ENCODE measurements at places on chromosomes 2 and 18. TPM values are rescaled to one million over a fixed set of nuclear protein-coding genes. Genes with fewer than 3 reads are reported as not detected.

ZBTB7C gene
- 12.8 TPM for total RNA-seq

CGREF1 gene
- 1.0 TPM for total RNA-seq

ACOXL gene
- total RNA-seq: 128 TPM

OR6B2 gene
- not detected for total RNA-seq

HOXD13 gene
- not detected for total RNA-seq

CCDC141 gene
- 18.5 TPM for total RNA-seq

KLHL41 gene
- not detected for total RNA-seq

TMEM17 gene
- total RNA-seq: 1.0 TPM

PLB1 gene
- total RNA-seq: 3.1 TPM

DNA sequence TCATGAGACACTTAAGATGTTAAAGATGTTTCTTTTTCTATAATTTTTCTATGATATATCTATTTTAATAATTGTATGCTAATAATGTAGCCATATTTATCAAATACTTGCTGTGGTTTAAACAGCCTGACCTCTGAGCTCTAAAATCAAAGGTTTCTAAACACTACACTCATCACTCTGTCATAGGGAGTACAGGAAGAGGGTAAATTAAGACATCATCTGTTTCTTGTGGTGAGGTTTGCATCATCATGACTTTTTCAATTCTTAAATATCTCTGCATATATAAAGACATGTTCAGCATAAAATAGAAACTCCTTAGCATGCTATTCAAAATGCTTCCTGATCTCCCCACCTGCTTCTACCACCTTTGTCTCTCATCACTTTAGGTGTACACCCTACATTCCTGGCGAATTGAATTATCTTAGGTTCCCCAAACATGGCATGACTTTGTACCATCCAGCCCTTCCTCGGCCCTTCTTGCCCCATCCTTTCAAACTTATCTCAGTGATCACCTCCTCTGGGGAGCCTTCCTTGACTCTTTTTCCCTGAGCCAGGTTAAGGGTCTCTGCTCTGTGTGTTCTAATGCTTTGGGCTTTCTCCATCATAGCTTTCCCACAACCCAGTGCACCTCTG lies 105.3 kb upstream of the TTN start:
- no peak overlapping the region for H3K4me3 ChIP-seq
- no peaks in the 10 kb centered on the region for H3K36me3 ChIP-seq
- no peak overlapping the region for H3K27ac ChIP-seq
- no peak for DNase-seq

DNA sequence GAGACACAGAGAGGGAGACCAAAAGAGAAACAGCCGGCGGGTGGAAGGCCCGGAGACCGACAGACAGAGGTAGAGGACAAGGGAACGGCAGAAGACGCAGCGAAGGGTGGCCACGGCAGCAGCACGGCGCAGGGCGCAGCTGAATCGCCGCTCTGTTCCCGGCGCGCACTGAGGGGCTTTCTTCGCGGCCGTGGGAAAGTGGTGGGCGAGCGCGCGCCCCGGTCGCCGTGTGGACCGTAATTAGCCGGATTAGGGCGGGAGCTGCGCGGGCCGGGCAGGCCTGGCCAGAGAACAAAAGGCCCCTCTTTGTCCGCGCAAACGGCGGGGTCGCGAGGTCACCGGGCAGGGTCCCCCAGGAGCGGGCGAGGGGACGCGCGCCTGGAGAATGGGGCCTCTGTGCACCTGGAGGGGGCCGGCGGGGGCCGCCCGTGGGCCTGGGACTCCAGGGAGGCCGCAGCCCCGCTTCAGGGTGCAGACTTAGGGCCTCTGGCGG lies 158.3 kb downstream of the ZFP36L2 start:
- no peak overlapping the region for H3K4me3 ChIP-seq
- no peak overlapping the region for H3K27ac ChIP-seq
- H3K27me3 ChIP-seq: no peaks in the 10 kb centered on the region
- no peaks in the 10 kb centered on the region for H3K36me3 ChIP-seq

- H3K4me1 ChIP-seq: no peaks in the 10 kb centered on the region
- no peaks in the 10 kb centered on the region for H3K27me3 ChIP-seq
Observed at GRCh38 chr18:13198701-13199100, 19.9 kb upstream of the LDLRAD4 start.

- no peaks in the 10 kb centered on the region for H3K36me3 ChIP-seq
- H3K27me3 ChIP-seq: no peaks in the 10 kb centered on the region
- no peak overlapping the region for H3K27ac ChIP-seq
- DNase-seq: no peak
Observed at GRCh38 chr2:233689501-233689900, 3.2 kb upstream of the UGT1A6 start.

- H3K27me3 ChIP-seq: no peaks in the 10 kb centered on the region
- no peak for DNase-seq
- peaks cover 44% of the 10 kb centered on the region for H3K36me3 ChIP-seq
- no peak overlapping the region for H3K4me3 ChIP-seq
Observed at GRCh38 chr2:11444737-11445136, 21.2 kb downstream of the E2F6 start.

DNA sequence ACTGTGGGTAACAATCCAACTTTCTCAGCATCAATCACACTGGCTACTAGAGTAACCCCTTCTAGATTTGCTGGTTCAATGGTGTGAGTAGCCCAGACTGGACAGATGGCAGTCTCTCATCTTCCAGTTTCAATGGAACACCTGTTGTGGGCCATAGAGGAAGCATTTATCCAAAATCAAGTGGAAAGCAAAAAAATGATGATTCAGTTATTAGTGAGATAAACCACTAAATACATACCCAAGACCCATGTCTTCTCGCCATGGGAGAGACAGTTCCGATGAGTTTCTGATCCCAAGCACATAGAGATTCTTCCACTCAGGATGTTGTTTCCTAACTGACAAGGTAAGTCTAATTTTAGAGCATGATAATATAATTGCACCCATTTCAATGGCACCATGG lies 194.0 kb downstream of the IRS1 start:
- no peak overlapping the region for H3K27ac ChIP-seq
- H3K4me3 ChIP-seq: no peak overlapping the region
- H3K27me3 ChIP-seq: no peaks in the 10 kb centered on the region
- no peaks in the 10 kb centered on the region for H3K36me3 ChIP-seq
- no peak for DNase-seq

DNA sequence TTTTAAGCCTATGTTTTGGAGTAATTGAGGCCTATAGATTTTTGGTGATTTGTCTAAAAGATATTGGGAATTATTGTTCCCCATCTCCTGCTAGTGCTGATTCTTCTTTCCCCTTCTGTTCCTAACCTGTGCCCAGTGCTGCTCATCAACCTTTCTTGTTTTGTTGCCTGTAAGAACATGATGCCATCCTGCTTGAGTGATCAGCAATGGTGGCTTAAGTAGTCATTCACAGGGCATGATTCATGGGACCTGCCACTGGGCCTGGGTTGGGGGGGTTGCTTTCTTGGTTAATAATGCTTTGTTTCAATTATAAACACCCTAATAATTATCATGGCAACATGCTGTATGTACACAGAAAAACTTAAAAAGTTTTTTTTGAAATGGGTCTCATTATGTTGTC lies 562.9 kb upstream of the SETBP1 start:
- no peaks in the 10 kb centered on the region for H3K27me3 ChIP-seq
- no peak overlapping the region for H3K27ac ChIP-seq
- no peak for DNase-seq
- no peaks in the 10 kb centered on the region for H3K4me1 ChIP-seq

- no peak for DNase-seq
- H3K27ac ChIP-seq: peak overlapping the region; percentile 76
- no peaks in the 10 kb centered on the region for H3K27me3 ChIP-seq
- peak overlapping the region; percentile 82 for H3K4me3 ChIP-seq
- peaks cover 17% of the 10 kb centered on the region for H3K36me3 ChIP-seq
Observed at GRCh38 chr2:218270721-218271486, 585 bp downstream of the PNKD start.

DNA sequence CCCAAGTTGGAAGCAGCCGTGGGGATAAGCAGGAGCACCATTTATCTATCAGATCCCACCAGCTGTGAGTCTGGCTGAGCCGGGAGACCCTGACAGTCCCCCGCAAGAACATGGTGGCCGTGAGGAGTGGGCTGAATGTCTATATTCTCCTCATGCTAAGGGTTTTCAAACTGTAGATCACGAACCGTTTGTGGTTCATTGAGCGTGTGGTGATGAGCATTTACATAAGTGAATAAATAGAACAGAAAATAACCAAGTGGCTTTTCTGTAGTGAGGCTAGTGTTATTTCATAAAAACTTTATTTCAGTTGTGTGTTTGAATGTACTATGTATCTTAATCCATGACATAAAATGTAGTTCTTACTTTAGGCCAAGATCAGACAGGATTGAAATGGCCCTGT lies 190.2 kb upstream of the APCDD1 start:
- H3K4me3 ChIP-seq: no peak overlapping the region
- peaks cover 14% of the 10 kb centered on the region for H3K4me1 ChIP-seq
- H3K27ac ChIP-seq: no peak overlapping the region
- no peaks in the 10 kb centered on the region for H3K36me3 ChIP-seq
- H3K27me3 ChIP-seq: no peaks in the 10 kb centered on the region

- no peak overlapping the region for H3K27ac ChIP-seq
- DNase-seq: no peak
- no peaks in the 10 kb centered on the region for H3K27me3 ChIP-seq
- no peak overlapping the region for H3K4me3 ChIP-seq
- no peaks in the 10 kb centered on the region for H3K4me1 ChIP-seq
Observed at GRCh38 chr2:192247456-192247855, 52.7 kb upstream of the TMEFF2 start.

- no peaks in the 10 kb centered on the region for H3K27me3 ChIP-seq
- H3K36me3 ChIP-seq: no peaks in the 10 kb centered on the region
- peaks cover 48% of the 10 kb centered on the region for H3K4me1 ChIP-seq
- no peak for DNase-seq
Observed at GRCh38 chr2:36367486-36367885, 11.9 kb downstream of the CRIM1 start.

DNA sequence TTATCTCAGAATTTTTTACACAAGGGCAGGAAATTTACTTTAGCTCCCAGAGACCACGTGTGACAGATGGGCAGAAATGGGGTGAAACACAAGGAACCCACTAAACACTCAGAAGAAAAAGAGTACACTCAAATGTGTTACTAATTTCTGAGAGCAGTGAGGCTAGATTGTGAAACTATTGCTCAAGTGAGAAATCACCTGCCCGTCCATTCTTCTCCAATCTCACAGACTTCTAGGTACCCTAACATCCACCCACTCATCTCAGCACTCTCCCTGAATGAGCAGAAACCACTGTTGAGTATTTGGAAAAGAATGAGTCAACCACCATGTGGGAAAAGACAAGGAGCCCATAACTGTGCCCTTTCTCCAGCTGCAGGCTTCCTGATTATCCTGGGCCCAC lies 293.0 kb upstream of the CDH2 start:
- no peaks in the 10 kb centered on the region for H3K27me3 ChIP-seq
- no peaks in the 10 kb centered on the region for H3K36me3 ChIP-seq
- H3K4me1 ChIP-seq: no peaks in the 10 kb centered on the region
- no peak overlapping the region for H3K4me3 ChIP-seq
- no peak for DNase-seq

GRCh38 chr2:1964659-1965058 lies 220.3 kb upstream of the PXDN start:
- H3K27ac ChIP-seq: no peak overlapping the region
- H3K27me3 ChIP-seq: no peaks in the 10 kb centered on the region
- no peaks in the 10 kb centered on the region for H3K36me3 ChIP-seq
- no peaks in the 10 kb centered on the region for H3K4me1 ChIP-seq
- no peak for DNase-seq
- no peak overlapping the region for H3K4me3 ChIP-seq

GRCh38 chr2:20128506-20129330 lies 77.3 kb upstream of the LAPTM4A start:
- no peaks in the 10 kb centered on the region for H3K27me3 ChIP-seq
- H3K4me3 ChIP-seq: no peak overlapping the region
- no peak for DNase-seq
- H3K4me1 ChIP-seq: no peaks in the 10 kb centered on the region
- no peak overlapping the region for H3K27ac ChIP-seq

DNA sequence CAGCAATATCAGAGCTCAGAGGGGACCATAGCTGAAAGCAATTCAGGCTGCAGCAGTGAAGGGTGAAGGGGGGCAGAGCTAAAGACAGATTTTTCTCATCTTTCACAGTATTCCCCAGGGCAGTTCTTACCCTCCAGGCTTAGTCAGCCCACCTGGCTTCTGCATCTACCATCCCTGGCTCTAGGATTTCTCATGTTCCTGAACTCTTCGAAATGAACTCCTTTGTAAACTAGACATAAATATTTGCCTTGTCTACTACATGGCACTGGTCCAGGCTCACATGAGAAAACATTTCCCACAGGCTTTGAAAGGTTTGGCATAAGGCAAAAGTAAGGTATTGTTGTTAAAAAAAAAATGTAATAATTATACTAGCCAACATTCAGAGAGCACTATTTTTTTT lies 23.6 kb upstream of the NEB start:
- H3K36me3 ChIP-seq: no peaks in the 10 kb centered on the region
- DNase-seq: no peak
- no peaks in the 10 kb centered on the region for H3K27me3 ChIP-seq
- no peak overlapping the region for H3K4me3 ChIP-seq
- H3K4me1 ChIP-seq: no peaks in the 10 kb centered on the region

- H3K27me3 ChIP-seq: no peaks in the 10 kb centered on the region
- H3K4me3 ChIP-seq: no peak within 1 kb of the TSS
- DNase-seq: no peak
- H3K27ac ChIP-seq: peak within 1 kb of the TSS; percentile 82
- H3K36me3 ChIP-seq: no peaks in the 10 kb centered on the region
- peaks cover 2% of the 10 kb centered on the region for H3K4me1 ChIP-seq
Observed at GRCh38 chr2:68734688-68735525, at the start of gene ARHGAP25. TSS of gene ARHGAP25 (plus strand) at chr2:68734811. CDS start at chr2:68735200, 389 bp downstream.
